ENCODE measurements at places on chromosomes 1 and 21. TPM values are rescaled to one million over a fixed set of nuclear protein-coding genes. Genes with fewer than 3 reads are reported as not detected.

Gene RBM11
- 0.35 TPM for total RNA-seq

Gene TMED5
- total RNA-seq = 44.5 TPM

Gene CFAP45
- 0.09 TPM for total RNA-seq

Gene LCE3E
- total RNA-seq = 0.63 TPM

Gene S100B
- total RNA-seq = not detected

Gene VAV3
- 7.3 TPM for total RNA-seq

Gene ZBED6
- 9.7 TPM for total RNA-seq

Gene SERPINC1
- total RNA-seq = not detected

Gene OR10T2
- not detected for total RNA-seq

Gene SLC16A4
- 2.8 TPM for total RNA-seq

Gene CYP4A22
- not detected for total RNA-seq

Gene CRTC2
- 15.9 TPM for total RNA-seq

Gene SYCP1
- not detected for total RNA-seq

Gene TNFSF4
- 1.1 TPM for total RNA-seq

All from airway epithelial cell (primary cell).